ENCODE measurements at places on chromosomes 11 and 22.

- DNase-seq = no peak
Observed at GRCh38 chr22:46774253-46774979, 12.0 kb downstream of the TBC1D22A start.

GRCh38 chr22:30566125-30566524 lies 8.3 kb downstream of the GAL3ST1 start:
- DNase-seq = no peak

DNA sequence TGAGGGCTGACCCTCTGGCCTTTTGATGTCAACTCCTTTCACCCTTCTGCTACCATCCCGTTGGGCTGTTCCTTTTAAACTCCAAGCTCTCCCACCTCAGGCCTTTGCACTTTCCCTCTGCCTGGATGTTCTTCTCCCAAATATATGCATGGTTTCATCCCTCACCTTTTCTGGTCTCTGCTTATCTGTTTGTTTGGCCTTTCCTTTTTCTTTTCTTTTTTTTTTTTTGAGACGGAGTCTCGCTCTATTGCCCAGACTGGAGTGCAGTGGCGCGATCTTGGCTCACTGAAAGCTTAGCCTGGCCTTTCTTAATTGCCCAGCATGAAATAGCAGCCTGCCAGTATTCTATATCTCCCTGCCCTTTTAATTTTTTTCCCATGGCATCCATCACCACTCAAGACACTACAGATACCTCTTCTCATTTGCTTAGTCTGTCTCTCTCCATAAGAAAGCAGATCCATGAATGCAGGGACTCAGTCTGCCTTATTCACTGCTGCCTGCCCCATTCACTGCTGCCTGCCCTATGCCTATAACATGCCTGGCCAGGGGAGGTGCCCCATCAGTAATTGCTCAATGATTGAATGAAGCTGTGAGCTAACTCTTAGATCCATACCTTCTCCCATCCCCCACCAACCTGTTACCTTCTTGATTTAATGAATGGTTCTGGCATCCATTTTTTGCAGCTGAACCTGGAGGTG lies 58.4 kb upstream of the CLTCL1 start:
- DNase-seq = no peak

DNA sequence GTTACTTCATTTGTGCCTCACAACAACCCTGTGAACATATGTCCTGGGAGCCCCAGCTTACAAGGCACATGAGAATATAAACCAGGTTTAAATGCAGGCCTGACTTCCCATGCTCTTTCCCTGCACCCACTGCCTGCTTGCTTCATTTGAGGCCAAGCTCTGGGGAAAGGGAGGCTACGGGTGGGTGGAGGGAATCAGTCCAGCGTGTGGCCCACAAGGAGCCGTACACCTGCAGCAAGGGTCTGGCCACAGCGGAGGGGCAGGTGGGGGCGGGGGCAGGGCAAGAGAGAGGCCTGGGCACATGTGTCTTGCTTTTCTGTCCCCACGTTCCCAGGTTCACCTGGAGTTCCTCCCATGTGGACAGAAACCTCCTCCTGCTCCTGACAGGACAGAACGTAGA lies 26.2 kb downstream of the FAM83F start:
- no peak for DNase-seq

Data from CD4-positive, alpha-beta T cell treated with Interleukin-2 at 100 ng/mL for 4 hours (primary cell).